ENCODE measurements at places on chromosomes 7 and 10. TPM values are rescaled to one million over a fixed set of nuclear protein-coding genes. Genes with fewer than 3 reads are reported as not detected.

- DNase-seq: no peak
These were observed 134.0 kb downstream of the CD36 start for GRCh38 chr7:80772347-80772993.

- DNase-seq: no peak
These were observed 210.6 kb downstream of the ZNF365 start for GRCh38 chr10:62584731-62585130.

DNA sequence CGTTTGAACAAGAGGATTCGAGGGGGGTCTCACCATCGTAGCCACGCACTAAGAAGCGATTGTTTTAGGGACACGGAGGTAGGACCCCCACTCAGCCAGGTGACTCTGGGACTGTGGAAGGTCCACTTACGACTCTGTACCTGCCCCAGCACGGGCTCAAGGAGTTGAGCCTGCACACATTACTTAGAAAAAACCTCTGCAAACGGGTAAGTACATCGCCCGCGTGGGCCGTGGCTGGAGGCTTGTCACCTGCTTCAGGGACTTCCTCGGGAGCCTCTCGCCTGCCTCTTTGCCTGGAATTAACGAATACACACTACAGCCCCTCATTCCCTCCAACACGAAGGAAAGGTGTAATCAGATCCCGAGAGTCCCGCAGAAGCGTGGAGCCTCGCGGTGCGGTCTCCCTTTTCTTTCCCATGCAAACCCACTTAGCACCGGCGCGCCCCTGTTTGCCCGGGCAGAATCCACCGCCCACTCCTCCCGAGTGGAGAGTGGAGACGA is 826 bp downstream of the PODXL start:
- no peak for DNase-seq

DNA sequence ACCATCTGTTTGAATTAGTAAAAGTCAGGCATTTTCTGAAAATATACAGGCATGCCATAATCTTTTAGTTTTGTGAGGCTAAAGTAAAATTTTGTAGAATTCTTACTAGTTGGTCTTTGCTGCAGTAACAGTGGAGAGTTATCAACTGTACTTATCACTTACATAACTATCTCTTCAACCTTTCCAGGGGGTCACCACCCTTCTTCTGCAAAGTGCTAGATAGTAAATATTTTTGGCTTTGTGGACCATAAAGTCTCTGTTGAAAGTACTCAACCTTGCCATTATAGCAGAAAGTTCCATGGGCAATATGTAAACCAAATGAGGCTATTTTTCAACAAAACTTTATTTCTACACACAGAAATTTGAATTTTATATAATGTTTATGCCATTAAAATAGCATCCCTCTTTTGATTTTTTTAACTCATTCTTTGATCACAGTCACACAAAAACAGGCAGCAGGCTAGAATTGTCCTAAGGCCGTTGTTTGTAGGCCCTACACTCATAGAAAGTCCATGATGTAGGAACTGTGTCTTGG is 59.5 kb upstream of the KLF6 start:
- no peak for DNase-seq

SEMA3D gene
- not detected for total RNA-seq

PCLO gene
- 0.29 TPM for total RNA-seq

STEAP4 gene
- not detected for total RNA-seq

ARL3 gene
- total RNA-seq: 6.6 TPM

GRCh38 chr7:31464601-31465000 is 49.3 kb upstream of the ITPRID1 start:
- DNase-seq: no peak

CPXM2 gene
- not detected for total RNA-seq

FRAT1 gene
- total RNA-seq: 1.3 TPM

ICA1 gene
- not detected for total RNA-seq

TLL2 gene
- total RNA-seq: not detected

Data from HepG2 (cell line).